ENCODE measurements at places on chromosomes 7 and 10.

DNA sequence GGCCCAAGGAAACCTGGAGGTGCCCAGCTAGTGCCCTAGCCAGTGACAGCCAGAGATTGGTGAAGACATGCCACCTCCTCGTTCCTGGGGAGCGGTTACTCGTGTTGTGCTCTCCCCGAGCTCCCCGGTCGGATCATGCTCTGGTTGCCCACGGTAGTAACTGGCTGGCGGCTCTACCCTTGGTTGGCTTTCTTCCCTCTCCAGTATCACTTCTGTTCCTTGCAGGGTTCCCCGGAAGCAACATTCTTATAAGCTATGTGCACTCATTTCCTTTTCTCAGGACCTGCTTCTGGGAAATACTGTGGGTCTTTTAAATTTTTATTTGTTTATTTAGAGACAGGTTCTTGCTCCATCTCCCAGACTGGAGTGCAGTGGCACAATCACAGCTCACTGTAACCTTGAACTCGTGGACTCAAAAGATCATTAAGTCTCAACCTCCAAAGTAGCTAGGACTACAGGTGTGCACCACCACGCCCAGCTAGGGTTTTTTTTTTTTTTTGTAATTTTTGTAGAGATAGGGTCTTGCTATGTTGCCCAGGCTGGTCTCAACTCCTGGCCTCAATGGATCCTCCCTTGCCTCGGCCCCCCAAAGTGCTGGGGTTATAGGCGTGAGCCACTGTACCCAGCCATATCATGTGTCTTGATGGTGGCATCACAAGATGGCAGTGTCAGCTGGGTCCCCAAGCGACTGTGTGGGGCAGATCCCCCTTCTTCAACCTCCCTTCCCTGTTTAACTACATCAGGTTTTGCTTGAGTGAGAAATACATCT lies 6.9 kb upstream of the CALHM1 start:
- DNase-seq: no peak

DNA sequence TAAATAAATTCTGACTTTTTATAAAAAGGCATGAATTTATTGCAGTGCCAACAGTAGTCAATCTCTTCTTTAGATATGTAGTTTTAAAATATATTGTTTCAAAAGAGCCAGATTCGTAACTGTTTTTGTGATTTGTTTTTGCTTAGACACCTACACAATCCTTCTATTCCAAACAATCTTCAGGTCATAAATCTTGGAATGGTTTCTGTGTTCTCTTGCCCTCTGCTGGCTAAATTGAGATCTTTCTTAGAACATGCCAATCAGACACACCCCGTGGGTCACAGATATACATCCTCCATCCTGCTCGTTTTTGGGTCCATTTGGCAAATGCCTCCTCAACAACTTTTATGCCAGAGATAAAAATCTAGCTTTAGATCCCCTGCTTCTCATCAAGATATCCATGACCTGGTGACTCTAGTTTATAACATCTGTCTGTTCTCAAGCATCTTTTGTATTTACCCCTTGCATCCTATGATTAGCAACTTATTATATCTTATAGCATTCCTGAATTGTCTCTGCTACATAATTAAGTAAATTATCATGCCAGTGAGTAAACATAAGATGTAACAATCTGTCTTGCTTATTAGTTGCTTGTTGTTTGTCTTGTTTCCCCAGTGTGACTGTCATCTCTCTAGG lies 35.3 kb upstream of the IFRD1 start:
- DNase-seq: no peak

DNA sequence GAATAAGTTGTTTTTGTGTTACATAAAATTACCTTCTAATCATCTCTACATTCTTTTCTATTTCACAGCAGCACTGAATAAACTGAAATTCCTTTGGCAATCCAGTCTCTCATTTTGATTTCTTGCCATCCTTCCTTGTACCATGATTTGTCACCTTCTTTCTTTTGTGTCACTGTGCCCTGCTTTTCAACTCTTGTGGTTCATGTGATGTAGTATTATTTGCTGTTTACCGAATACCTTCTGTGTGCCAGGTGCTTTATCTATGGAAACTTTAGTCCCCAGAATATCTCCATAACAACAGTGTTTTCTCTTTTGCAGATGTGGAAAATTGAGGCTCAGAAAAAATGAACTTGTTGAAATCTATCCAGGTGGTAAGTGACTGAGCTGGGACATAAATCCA lies 220.3 kb downstream of the STK31 start:
- DNase-seq: no peak

DNA sequence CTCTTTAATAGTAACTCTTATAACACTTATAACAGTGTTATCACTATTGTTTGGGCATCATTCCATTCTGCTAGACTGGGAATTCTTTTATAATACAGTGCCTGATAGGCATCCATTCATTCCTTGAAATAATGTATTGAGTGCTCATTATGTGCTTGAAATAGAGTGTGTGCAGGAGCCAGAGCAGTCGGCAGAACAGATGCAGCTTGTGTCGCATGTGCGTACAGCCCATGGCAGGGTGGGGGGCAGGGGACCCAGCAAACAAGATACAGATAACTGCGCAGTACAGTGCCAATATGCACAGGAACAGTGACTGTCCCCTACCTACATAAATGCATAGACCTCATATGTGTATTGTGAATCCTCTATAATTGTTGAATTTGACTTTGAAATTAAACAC lies 99.3 kb downstream of the KAT6B start:
- DNase-seq: no peak

- DNase-seq: no peak
Measured at GRCh38 chr10:113267619-113268562, 285.0 kb upstream of the HABP2 start.

DNA sequence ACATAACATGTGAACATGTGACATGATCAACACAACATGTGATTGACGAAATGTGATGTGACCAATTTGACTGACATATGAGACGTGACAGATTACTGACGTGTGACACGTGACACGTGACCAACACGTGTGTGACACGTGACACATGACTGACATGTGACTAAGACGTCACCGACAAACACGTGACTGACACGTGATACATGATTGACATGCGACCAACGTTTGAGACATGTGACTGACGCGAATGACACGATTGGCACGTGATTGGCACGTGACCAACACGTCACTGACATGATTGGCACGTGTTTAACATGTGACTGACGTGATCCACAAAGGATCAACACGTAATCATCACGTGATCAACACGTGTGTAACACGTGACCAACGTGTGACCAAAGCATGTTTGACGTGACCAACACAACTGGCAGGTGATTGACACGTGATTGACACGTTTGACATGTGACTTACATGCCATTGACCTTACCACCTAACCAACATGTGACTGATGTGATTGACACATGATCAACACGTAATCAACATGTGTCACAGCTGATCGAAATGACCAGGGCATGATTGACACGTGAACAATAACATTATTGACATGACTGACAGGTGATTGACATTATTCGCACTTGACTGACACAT lies 23.7 kb downstream of the CRPPA start:
- no peak for DNase-seq

- no peak for DNase-seq
Measured at GRCh38 chr7:51973939-51974338, 657.3 kb upstream of the COBL start.

DNA sequence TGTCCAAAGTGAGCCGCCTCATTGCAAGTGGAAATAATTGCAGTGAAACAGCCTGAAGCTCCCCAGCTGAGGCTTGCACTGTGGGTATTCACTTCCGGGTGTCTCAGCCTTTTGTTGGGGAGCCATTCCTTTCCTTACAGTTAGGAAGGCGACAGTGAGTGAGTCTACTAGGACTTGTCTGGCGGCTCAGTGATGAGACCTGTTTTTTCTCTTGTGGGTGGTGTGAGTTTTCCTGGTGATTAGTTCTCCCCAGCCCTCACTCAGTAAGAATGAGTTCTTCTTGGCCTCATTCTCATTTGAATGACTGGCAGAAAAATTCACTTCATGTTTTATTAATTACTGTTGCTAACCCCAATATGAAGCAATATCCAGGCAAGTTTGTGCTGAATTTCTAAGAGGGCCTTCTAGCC lies 2.6 kb downstream of the PGAM1 start:
- DNase-seq: no peak

- DNase-seq: no peak
Measured at GRCh38 chr7:32301427-32301826, 188.8 kb downstream of the LSM5 start.

DNA sequence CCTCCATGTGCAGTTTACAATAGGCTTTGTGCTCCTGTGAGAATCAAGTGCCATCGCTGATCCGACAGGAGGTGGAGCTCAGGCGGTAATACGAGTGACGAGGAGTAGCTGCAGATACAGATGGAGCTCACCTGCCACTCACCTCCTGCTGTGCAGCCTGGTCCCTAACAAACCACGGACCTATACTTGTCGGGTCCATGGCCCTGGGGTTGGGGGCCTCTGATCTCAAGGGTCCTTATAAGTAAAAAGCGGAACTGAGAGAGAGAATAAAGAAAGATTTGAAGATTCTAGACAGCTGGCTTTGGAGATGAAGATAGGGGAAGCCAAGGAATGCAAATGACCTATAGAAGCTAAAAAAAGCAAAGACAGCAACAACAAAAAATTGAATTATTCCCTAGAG lies 130.6 kb downstream of the PLXDC2 start:
- no peak for DNase-seq

DNA sequence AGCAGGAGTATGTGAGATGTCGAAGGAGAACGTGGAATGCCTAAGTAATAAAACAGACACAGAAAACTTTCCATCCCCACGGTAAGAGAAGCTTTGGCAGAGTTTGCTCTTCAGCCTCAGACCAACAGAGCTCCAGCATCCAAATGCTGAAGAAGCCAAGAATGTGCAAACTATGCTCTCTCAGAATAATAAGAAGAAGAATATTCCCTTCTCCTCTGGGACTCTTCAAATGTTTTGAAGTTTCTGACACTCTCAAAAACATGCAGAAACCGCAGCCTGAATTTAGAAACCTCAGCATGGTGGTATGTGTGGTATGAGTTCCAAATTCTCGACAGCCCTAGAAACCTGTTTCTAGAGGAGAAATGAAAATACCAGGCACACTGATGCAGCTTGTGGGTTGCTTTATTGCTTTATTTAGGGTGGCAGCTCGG lies 113.3 kb downstream of the KCNMA1 start:
- no peak for DNase-seq

- no peak for DNase-seq
Measured at GRCh38 chr7:14842523-14842922, 60.0 kb downstream of the DGKB start.

DNA sequence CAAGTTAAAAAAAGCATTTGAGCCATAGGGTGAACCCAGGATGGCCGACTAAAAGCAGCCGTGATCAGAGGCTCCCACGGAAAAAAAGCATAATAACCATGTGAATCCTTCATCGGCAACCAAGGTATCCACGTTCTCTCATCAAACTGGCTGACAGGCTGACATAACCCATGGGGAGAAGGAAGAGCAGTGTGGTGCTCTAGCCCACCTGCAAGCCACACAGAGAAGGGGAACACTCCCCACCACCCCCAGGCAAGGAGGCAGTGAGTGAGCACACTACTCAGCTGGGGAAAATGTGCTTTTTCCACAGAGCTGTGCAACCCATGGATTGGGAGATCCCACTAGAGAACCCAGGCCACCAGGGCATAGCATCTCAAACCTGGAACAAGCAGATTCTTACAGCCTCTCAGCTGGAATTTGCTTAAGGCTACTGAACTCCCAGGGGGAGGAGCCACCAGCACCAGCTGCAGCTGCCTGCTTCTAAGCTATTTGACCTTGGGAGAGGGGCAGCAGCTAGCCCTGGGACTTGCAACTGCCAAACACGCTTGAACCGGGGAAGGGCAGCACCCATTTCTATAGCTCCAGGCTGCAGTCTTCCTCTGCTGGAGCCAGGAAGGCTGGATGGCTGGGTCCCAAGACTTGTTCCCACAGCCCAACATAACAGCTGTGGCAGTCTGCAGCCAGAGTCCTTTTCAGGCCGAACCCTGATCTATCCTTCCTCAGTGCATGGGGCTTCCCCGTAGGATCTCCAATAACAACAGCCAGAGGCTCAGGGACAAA lies 178.2 kb upstream of the NRG3 start:
- no peak for DNase-seq

GRCh38 chr10:18293536-18294510 lies 153.6 kb downstream of the CACNB2 start:
- DNase-seq: no peak

GRCh38 chr7:8089036-8089780 lies 120.6 kb downstream of the GLCCI1 start:
- DNase-seq: no peak

DNA sequence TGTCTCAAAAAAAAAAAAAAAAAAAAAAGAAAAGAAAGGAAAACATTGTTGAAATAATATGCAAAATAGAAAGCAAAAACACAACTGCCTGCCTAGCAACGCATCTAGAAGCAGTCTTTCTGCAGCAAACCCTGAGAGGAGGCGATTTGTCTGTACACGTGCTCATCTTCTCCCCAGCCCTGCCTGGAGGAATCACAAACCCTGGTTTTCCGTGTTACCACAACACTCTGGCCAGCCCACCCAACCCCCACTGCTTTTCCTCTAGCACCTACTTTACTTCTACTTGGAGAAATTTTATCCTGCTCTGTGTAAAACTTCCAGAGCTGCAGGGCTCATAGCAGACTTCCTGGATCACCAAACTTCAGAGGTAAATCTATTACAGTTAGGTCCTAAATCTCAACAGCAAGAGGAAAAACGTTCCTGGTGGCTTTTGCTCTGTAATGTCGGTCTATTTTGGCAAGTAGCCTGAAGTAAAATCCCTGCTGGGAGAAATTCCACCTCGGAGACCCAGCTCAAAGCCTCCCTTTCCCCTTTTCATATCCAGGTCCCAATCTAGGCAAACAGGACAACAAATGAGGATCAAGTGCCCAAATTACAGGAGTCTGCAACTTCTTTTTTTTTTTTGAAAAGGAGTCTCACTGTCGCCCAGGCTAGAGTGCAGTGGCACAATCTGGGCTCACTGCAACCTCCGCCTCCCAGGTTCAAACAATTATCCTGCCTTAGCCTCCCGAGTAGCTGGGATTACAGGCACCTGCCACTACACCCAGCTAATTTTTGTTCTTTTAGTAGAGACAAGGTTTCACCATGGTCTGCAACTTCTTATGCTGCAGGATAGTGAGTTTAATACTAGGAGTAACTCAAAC lies 91.6 kb downstream of the DNMBP start:
- no peak for DNase-seq

- no peak for DNase-seq
Measured at GRCh38 chr10:11046776-11047160, 29.1 kb downstream of the CELF2 start.

GRCh38 chr7:74684473-74684872 lies 27.0 kb downstream of the GTF2I start:
- DNase-seq: no peak

- no peak for DNase-seq
Measured at GRCh38 chr10:76072384-76072783, 641.0 kb downstream of the LRMDA start.
